ENCODE measurements at places on chromosomes 7 and 10. TPM values are rescaled to one million over a fixed set of nuclear protein-coding genes. Genes with fewer than 3 reads are reported as not detected.

DNA sequence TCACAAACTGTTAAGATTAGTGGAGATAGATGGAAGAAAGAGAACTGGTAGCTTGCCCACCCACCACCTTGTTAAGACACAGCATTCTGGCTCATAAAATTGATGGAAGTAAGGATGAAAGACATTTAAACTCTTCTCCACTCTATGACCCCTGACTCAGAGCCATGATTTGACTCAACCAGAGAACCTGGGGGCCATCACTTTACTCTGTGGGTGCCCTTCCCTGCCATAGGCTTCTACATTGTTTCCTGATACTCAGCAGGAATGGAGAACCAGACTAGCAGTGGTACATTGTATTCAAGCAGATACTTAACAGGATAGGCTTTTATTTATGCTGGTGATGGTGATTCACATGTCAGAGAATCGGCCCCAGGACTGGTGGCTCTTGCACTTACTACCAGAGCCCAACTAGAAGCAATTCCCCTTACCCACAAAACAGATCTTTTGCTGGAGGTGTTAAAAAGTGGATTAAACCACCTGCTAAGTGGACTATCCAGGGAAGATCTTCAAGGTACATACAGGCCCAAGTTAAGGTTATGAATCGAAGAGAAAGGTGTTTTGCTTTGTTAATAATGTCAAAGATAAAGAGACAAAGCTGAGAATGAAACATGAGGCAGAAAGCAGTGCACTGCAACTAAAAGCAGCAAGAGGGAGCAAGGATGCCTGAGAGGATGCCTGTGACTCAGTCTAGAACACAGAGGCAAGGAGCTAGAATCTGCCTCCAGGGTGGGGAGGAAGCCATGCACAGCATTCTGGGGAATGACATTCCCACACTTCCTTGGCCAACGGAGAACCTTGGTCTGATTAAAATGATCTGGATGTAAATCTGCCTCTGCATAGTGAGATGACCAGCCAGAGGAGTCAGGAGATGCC lies 36.0 kb upstream of the GLI3 start:
- no peak for DNase-seq

DNA sequence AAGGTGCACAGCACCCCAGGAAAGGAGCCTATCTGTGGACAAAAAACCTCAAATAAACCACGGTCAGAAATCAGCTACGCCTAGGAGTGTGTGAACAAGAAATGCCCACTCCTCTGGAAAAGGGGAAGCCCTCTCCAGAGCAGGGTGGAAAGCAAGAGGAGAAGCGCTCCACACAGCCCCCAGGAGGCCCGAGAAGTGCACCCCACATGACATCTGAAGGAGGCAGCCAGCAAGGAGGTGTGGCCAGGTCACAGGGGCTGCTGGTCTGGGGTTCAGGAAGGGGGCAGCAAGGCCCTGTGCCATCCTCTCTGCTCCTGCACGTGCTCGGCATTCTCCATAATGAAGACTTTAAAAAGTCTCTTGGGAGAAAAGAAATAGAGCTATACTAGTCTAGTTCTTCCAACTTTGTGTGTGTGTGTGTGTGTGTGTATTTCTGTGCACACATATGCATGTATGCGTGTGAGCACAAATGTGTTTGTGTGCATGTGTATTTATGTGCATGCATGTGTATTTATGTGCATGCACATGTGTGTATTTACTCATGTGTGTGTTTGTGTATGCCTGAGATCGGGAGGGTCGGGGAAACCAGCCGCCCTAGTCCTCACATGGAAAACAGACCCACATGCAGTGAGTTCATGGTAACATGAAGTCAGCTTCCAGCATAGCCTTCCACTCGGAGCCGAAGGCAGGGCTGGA lies 76.5 kb downstream of the TNS3 start:
- no peak for DNase-seq

DNA sequence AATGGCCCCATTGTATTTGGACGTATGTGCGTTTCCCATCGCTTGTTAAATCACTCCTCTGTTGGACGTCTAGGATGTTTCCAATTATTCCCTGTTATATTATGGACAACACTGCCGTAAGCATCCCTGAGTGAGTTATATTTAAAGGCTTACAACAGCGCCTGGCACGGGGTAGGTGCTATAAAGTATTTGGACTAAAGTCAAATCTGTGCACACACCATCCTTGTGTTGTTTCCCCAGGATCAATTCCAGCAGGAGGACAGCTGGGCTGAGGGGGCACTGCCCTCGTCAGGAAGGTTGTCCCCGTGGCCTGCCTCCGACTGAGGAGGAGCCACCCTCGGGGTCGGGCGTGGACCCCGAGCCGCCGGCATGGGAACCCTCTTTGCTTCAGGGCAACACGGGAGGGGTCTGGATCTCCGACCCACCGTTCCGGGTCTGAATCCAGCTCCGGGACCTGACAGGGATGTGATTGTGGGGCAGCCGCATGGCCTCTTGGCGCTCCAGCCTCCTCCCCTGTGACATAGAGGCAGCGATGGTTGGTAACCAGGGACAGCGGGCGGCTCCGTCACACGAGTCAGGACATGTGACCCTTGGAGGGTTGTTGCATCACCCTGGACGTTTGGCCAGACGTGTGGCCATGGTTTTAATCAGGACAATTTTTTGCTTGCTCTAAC lies 1.5 kb upstream of the JAKMIP3 start:
- DNase-seq = no peak

GRCh38 chr10:75814014-75814413 lies 382.6 kb downstream of the LRMDA start:
- DNase-seq = no peak

DNA sequence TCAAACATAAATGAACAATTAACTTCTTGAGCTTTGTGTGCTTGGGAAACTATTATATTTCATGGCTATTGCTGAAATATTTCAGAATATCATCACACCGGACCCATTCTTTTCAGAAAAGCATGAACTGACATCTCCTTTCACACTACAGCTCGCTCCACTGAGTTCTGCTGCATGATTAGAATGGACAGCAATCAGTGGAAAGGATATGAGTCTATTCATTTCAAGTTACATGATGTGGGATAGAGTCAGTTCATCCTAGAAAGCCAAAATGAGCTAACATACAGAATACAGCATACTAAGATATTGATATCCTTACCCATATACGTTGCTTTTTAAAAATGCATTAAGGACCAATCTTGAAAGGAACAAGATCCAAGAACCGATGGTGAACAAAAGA lies 1.1 kb upstream of the FAM53B start:
- no peak for DNase-seq

The GOLGA7B gene
- total RNA-seq = 12.2 TPM
